GM23338 (cell line): ENCODE measurements at places on chromosomes 6 and 20.

DNA sequence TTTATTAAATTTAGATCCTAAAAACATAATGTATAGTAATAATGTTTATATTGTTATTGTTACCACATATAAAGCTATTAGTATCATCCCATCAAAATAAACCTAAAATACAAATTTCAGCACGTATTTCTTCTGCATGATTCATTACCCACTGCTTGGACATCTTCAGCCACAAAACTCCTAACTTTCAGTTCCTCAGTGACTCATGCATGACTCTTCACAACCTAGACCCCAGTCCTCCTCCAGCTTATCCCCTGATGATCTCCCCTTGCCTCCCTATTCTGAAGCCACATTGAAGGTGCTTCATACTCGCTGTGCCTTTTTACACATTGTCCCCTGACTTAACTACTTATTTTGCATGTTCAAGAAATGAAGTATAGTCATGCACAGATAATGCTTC is 11.2 kb upstream of the GPRC6A start:
- DNase-seq, result no peak

GRCh38 chr6:151081656-151082055 is 158.1 kb upstream of the AKAP12 start:
- DNase-seq, result no peak

GRCh38 chr6:82984720-82985119 is 80.9 kb downstream of the UBE3D start:
- no peak for DNase-seq

DNA sequence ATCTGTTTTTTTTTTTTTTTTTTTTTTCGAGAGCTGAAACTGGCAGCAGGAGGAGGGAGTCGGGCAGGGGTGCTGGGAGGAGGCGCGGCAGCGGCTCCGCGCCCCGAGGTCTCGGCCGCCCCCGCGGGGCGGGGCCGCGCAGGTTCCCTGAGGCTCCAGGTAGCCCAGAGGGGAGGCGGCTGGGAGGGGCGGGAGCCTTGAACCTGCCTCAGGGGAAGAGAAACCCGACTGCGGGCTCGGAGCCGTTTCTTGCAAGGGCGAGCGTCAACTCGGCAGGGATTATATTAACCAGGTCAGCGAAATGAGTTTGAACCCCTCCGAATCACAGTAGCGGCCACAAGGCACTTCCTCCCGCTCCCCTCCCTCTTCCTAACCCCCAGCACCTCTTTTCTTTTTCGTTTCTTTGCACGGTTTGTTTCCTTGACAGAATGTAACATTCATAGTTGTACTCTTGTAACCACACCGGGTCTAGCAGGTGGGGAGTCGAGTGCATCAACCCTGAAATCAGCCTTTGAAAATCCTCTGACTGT is 2.0 kb downstream of the MYB start:
- peak; percentile 70 for DNase-seq

DNA sequence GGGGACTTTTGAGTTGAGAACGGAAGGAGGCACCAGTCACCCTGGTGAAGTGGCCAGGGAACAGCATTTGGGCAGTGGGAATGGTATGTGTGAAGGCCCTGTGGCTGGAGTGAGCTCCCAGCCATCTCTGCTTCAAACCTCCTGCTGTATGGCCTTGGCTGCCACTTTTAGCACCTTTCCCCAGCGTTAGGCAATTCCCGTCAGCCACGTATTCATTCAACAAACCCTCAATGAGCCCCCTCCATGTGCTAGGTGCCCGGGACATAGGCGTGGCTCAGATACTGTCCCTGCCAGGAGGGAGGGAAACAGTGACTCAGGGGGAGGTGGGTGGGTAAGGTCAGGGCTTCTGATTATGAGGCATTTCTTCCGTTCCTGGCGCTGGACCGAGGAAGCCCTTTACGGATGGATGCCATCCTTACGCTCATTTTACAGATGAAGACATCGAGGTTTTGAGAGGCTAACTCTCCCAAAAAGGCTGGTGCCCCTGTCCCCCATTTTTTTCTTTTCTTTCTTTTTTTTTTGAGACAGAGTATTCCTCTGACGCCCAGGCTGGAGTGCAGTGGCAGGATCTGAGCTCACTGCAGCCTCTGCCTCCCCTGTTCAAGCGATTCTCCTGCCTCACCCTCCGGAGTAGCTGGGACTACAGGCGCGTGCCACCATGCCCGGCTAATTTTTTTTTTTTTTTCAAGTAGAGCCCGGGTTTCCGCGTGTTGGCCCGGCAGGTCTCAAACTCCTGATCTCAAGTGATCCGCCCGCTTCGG is 37.5 kb downstream of the SRC start:
- DNase-seq, result no peak

DNA sequence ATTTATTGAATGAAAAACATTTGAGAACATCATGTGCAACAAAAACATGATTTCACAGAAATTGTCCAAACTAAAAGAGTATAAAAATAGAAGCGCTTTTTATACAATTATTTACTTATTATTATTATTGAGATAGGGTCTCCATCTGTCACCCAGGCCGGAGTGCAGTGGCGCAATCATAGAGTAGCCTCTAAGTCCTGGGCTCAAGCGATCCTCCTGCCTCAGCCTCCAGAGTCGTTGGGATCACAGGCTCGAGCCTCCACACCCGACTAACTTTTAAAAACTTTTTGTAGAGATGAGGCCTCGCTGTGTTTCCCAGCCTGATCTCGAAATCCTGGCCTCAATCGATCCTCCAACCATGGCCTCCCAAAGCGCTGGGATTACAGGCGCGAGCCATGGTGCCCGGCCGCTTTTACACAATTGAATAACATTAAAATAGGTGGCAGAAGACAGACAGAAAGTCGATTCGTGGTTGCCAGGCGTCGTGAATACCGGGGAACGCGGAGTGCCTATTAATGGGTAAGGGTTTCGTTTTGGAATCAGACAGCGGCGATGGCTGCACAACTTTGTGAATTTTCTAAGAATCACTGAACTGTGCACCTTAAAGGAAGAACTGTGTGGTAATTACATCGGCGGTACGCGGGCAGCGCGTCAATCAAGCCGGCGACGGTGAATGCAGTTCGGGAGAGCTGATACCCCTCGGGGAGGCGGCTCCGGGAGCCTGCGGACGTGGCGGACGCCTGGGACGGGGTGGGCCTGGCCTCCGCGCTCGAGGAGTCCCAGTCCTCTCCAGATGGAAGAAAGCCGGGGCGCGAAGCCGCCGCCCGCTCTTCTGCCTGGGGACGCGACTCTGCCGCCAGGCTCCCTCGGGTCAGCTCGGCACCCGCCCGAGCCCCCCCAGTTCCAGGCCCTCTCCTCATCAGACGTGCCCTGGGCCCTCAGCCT is 807 bp downstream of the TBC1D20 start:
- peak; percentile 66 for DNase-seq

DNA sequence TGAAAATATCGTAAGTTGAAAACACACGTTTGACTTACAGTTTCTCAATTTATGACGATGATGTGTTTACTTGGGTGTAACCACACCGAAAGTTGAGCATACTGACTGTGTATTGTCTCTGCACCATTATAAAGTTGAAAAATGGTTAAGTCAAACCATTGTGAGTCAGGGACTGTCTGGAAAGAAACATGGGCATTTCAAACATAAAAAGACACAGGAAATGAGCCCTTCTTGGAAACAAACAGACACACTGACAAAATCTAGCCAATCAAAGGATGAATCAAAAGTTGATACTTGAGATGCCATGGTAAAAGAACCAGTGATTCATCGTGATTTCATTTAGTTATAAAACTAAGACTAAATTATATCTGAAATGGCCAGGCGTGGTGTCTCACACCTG is 5.3 kb downstream of the POPDC3 start:
- no peak for DNase-seq

GRCh38 chr20:362271-363254 is 15.7 kb downstream of the NRSN2 start:
- peak; percentile 68 for DNase-seq

GRCh38 chr6:41937861-41938574 is 3.6 kb downstream of the CCND3 start:
- DNase-seq, result no peak

DNA sequence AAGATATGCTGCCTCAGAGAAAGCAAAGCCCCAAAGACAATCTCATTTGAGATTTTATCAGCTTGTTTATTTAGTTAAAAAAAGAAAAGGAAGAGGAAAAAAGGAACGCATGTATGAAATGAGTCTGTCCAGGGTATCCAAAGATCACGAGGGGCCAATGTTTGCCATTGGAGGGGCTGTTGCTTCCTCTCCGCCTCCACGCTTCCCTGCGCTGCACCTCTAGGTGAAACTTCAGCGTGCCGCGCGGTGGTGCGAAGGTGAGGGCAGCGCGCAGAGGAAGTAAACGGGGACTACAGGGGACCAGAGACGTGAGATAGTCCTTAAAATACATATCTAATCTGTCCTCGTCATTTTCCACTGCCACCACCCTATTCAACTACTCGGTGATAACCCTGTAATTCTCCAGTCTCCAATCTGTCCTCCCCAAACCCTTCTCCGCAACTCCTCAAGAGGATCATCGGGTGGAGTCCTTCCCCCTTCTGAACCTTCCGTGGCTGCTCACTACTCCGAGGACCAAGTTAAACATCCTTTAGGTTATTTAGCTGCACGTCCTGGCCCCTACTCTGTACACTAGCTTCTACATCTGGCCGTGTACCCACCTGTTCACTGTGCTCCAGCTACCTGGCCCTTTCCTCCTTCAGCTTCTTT is 1.1 kb upstream of the DCBLD1 start:
- DNase-seq, result peak; percentile 41
